ENCODE measurements at places on chromosomes 1 and 21.

- DNase-seq, result no peak
Observed at GRCh38 chr1:24058671-24059455, 53.1 kb downstream of the MYOM3 start.

DNA sequence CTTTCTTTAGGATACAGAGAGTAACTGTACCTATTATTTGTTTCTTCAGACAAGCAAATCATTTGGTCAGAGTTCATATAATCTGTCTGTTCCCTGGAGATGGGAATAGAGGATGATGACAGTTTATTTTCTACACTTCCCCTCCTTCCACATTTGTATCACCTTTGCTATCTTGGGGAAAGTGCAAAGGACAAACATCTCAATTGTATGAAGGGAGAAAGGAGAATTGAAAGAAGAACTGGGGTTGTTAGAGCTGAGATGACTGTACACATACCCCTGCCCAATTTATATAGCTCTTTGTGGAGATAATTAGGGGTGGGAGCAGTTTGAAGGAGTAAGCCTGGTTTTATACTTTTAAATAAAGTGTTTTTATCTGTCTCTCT is 14.0 kb downstream of the POLR3GL start:
- no peak for DNase-seq

DNA sequence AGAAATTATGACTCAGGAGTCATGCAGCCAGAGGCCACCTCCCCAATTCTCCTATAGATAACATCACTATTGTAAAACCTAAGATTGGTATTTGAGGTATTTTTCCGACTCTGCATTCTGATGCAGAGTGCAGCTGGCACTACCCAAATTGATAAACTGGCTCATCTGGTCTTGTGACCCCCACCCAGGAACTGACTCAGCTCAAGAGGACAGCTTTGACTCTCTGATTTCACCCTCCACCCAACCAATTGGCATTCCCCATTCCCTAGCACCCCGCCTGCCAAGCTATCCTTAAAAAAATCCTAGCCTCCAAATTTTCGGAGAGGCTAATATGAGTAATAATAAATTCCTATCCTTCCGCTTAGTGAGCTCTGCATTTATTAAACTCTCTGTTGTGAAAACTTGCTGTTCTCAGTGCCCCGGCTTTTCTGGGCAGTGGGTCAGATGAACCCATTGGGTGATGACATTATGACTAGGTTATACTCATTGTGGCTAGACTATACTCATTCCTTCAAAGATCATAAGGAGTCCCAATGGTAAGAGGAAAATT is 39.4 kb upstream of the EPS15 start:
- peak; percentile 90 for DNase-seq

GRCh38 chr1:7326366-7326765 is 444.7 kb upstream of the VAMP3 start:
- no peak for DNase-seq

DNA sequence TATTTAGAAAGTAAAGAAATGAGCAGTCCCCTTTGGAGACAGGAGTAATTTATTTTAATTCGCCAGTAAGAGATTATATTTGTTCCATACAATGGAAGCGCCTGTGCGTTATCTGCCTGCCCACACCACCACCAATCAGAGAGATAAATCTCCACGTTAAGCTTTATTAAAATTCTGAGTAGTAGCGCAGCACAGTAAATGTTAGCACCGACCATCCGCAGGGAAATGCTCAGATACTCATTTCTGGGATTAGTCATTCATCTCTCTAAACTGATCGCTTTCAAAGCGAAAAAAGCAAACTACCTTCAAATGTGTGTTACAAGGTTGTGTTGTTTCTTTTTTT is 1.2 kb downstream of the ETS2 start:
- no peak for DNase-seq

DNA sequence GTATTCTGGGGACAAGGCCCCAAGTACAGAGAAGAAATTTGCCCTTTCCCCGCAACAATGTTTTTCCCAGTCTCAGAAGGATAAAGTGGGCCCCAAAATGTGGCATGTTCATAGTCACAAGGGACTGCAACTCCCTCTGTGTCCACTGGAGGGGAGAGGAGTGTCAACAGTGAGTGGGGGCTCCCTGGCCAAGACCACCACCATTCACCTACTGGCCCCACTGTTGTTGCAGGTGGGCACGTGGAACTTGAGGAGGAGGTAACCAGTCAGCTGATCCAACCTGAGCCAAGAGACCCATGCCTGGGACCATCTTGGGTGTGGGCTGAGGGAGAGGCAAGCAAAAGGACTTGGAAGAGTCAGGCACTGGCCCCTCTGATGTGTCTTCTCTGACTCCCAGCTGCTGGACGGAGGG is 777 bp downstream of the NUDT17 start:
- peak; percentile 17 for DNase-seq

- no peak for DNase-seq
Observed at GRCh38 chr1:241308011-241308410, 49.0 kb downstream of the RGS7 start.

DNA sequence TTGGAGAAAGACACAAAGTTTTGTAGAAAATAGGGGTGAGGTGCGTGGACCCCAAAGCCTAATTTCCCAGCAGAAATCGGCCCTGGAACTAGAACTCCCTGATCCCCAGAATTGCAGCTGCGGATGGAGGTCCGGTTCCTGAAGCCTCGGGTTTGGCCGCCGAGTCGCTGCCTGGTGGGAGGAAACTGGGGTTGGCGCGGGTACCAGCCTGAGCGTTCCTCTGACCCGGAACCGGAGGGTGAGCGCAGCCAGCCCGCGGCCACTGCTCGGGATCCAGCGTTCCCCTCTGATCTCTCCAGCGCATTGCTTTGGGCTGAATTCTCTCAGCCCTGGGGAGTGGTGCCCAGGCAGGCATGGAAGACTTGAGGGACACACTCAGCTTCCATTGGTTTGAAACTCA is 1.6 kb downstream of the ST6GALNAC5 start:
- DNase-seq, result peak; percentile 13

GRCh38 chr1:12438349-12438924 is 179.6 kb downstream of the DHRS3 start:
- no peak for DNase-seq

DNA sequence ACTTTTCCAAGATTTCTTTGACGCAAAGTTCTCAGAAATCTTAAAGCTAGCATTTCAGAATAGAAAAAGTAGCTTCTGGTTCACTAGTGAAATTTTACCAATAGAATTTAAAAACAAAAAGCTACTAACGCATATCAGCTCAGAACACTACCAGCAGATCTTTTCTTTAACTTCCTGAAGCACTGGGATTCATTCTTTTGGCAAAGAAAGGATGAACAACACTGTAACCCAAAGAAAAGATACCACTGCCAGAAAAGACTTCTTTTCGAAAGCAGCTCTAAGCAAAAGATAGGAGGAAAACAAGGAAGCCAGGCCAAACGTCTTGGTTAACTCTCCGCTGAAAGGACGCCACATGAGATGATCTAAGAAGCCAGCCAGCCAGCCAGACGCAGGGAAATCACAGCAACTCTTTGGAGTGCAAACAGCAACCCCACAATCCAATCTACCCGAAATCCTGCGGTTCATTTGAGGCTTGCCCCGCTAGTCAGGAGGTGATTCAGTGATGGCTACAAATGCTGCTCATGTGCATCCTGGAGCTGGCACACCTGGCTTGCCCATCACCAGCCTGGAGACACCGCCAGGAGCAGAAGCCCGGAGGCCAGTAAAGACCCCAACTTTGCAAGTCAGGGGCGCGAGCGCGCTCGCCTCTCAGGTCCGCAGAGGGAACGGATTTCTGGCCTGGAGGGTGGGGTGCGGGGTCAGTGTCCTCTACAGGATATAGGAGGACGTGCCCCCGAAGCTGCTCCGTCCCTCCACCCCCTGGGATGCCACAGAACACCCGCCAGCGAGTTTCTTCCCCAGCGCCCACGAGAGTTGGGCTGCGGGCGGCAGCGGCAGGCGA is 812 bp downstream of the NBPF1 start:
- DNase-seq, result peak; percentile 76

DNA sequence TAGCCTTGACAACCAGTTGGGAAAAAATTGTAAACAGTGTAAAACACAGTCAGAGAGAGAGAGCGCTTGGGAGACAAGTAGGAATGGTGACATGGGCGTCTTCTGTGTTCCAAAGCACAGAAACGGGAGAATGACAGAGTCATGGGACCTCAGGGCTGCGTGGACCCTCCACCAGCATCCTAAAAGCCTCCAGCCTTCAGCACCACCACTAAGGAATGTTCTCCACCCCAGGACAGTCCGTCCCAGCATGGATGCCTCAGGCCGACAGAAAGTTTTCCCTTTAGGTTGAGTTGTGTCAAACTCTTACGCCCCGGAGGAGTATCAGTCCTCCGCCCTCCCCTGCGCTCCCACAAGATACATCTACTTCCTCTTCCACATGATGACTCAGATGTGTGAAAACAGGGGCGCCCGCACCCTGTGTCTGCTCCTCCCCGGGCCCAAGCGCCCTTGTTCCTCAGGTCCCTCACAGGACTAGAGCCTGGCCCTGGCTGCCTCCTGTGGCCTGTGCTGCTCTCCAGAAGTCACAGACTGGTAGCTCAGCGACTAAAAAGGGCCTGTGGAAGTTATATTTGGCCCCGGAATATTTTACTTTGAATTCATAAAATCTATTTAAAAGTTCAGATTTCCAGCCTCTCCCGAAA is 63.9 kb upstream of the EFHD2 start:
- no peak for DNase-seq

- DNase-seq, result no peak
Observed at GRCh38 chr1:41878911-41879310, 39.8 kb downstream of the HIVEP3 start.

DNA sequence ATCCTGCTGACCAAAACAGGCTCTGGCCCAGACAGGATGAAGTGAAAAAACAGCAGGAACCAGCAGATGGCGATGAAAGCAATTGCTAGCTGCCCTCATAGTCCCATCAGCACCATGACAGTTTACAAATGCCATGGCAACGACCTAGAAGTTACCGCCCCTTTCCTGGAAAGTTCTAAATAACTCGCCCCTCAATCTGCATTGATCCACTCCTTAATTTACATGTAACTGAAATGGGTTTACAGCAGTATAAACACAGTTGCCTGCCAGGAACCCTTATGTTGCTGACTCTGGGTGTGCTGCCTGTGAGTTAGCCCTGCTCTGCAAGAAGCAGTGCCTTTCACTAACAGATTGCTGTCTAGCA is 65.5 kb upstream of the CR1L start:
- peak; percentile 64 for DNase-seq

DNA sequence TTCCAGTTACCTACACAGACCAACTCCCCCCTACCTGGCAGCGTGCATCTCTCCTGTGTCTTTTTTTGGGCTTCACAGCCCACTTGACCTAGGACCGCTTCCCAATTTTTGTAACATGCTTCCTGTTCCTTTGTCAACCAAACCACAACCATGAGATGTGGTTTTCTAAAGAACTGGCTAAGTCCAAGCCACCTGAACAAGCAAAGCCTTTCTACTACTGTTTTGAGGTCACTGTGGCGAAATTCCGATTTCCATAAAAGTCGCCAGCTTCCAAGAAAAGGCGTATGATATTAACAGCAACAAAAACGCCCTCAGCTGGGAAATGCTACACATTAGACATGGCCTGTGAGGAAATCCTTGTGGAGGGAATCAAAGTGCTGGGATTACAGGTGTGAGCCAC is 12.7 kb upstream of the AK2 start:
- no peak for DNase-seq

DNA sequence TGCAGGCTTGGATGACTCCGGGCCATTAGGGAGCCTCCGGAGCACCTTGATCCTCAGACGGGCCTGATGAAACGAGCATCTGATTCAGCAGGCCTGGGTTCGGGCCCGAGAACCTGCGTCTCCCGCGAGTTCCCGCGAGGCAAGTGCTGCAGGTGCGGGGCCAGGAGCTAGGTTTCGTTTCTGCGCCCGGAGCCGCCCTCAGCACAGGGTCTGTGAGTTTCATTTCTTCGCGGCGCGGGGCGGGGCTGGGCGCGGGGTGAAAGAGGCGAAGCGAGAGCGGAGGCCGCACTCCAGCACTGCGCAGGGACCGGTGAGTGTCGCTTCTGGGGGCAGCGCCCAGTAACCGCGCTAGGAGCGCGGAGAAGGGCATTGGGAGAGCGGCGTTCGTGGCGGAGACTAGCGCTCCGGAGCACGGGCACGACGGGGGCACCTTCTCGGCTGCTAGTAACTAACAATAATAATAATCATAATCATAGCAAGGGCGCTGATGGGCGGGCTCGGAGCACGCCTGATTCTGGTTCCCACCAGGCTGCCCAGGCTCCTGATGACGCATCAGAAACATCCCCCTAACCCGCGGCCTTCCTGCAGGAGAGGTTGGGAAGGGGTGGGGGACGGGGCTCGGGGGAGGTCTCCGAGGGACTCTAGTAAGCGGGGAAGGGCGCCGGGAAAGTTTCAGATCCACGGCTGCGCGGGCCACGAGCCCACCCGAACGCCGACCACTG is at the start of gene MX1:
Gene MX1 (plus strand): TSS at position 286 of the 722 bp plus-strand sequence. CDS start 5,832 bp downstream, outside the sequence.
- DNase-seq, result peak; percentile 79

DNA sequence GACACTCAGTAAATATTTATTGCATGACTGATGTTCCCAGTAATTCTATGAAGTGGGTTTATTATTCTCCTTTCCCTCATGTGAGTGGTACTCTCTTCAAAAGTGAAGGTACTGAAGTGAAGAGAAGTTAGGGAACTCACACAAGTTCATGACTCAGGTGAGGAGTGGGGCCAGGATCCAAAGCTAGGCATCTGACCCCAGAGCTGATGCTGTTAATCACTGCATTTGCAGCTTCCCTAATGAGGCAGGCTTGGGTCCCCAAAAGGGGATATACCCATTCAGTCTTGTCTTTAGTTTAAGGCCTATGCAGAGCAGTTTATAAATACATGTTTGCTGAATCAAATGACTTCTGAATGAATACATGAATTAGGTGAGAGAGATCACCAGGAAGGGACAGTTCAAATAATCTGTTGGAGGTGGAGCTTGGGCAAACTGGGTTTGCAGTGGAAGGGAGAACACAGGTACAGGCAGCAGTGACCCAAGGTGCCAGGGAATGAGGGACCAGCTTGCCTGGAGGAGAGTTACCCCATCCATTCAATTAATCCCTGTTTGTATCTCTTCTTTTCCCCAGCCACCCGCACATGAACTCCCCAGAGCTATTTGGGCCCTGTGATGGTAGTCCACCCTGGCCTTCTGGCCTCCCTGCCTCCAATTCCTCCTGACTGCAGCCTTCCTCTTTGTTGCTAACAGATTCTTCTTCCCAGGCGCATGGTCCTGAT is 2.0 kb downstream of the CD58 start:
- no peak for DNase-seq

GRCh38 chr21:42983103-42983502 is 8.7 kb downstream of the PKNOX1 start:
- DNase-seq, result no peak

GRCh38 chr1:43976045-43976444 is 1.3 kb downstream of the ATP6V0B start:
- DNase-seq, result no peak

DNA sequence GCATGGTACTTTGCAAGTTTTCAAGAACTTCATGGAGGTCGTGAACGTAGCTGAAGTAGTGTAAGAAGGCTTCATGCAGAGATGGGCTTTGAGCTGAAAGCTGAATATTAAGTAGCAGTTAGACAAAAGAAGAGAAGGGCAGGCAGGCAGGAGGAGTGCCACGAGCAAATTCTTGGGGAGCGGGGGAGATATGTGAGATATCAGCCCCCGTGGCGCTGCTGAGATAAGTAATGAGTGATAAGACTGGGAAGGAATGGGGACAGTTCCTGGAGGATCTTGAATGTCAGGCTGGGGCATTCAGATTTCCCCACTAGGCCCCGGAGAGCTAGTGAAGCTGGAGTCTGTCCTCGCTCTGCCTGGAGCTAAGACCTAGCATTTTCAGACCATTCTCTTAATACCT is 27.9 kb upstream of the KIRREL1 start:
- DNase-seq, result no peak
